ENCODE measurements at places on chromosomes 7 and 10.

- DNase-seq: no peak
Measured at GRCh38 chr10:101778151-101778780, 2.4 kb upstream of the FGF8 start.

- no peak for DNase-seq
Measured at GRCh38 chr10:102743078-102743587, 615 bp upstream of the WBP1L start.

GRCh38 chr7:80824253-80824652 lies 94.6 kb downstream of the SEMA3C start:
- DNase-seq: no peak

- DNase-seq: no peak
Measured at GRCh38 chr10:125017547-125018298, 75.8 kb downstream of the ZRANB1 start.
